ENCODE measurements at places on chromosomes 7 and 10.

- no peak for DNase-seq
Measured at GRCh38 chr7:4139656-4140625, 542.2 kb upstream of the FOXK1 start.

- DNase-seq, result no peak
Measured at GRCh38 chr10:89600041-89600440, 45.0 kb downstream of the PANK1 start.

GRCh38 chr10:94320285-94320914 lies 42.3 kb downstream of the NOC3L start:
- DNase-seq, result no peak

- DNase-seq, result no peak
Measured at GRCh38 chr7:326809-327232, 36.9 kb downstream of the FOXL3 start.

GRCh38 chr10:54402576-54402975 lies 398.5 kb downstream of the PCDH15 start:
- DNase-seq, result no peak

DNA sequence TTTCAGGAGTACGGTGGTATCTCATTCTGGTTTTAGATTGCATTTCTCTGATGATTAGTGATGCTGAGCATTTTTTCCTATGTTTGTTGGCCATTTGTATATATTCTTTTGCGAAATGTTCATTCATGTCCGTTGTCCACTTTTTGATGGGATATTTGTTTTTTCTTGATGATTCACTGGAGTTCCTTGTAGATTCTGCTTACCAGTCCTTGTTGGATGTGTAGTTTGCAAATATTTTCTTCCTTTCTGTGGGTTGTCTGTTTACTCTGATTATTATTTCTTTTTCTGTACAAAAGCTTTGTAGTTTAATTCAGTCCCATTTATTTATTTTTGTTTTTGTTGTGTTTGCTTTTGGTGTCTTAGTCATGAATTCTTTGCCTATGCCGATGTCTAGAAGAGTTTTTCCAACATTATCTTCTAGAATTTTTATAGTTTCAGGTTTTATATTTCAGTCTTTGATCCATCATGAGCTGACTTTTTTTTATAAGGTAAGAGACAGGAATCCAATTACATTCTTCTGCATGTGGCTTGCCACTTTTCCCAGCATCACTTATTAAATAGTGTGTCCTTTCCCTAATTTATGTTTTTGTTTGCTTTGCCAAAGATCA lies 320.5 kb downstream of the MAGI2 start:
- DNase-seq, result no peak

DNA sequence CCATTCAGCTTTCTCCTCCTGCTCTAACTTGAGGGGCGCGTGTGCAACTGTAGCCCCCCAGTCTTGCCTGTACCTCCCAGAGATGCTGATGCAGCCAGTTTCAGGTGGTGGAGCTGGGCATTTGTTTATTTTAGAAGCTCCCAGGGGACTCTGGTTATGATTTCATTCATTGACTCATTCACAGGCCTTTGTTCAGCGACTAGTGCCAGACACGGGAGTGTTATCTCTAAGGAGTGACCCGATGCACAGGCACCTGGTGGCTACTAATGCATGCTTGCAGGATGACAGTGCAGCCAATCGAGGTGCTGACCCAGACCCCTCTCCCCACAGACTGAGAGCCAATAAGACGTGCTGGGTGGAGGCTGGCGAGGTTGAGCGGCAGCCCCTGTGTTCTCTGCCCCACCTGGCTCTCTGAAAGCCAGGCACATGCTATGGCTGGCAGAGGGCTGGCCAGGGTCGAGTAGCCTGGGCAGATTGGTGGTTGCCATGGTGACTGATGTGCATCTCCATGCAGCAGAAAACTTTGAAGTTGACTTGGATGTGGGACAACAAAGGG lies 19.7 kb upstream of the SLC18A2 start:
- DNase-seq, result no peak

DNA sequence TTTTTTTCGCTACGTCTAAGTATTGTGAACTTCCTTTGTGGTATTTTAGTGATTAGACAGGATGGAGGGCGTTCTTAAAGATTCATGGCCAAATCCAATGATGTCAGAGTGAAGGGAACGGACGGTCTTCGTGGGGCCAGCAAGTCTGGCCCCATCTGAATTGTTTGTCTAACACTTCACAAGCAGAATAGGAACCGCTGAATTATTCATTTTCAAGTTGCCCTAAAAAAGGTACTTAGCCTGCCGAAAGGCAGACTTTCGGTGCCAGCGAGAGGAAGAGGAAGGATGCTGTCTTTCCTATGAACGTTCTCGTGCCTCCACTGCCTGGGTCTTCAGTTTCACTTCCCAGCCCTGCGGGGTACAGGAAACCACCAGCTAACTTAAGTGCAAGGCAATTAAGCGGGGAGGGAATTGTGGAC lies 145.7 kb upstream of the SH2B2 start:
- no peak for DNase-seq

DNA sequence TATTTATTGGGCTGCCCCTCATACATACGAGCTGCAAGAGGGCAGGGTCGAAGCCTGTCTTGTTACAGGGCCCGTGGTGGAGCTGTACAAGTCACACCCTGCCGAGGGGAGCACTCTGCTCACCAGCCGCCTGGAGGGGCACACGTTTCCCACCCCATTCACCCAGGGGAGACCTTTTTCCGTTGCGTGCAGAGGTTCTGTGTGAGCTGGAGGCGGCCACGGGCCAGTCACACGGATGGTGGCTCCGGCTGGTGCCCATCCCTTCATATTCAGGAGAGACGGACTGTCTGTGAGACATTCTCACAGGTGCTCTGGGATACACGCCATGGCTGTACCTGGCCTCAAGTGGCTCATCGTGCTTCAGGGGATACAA lies 47.9 kb upstream of the FAM20C start:
- DNase-seq, result no peak

DNA sequence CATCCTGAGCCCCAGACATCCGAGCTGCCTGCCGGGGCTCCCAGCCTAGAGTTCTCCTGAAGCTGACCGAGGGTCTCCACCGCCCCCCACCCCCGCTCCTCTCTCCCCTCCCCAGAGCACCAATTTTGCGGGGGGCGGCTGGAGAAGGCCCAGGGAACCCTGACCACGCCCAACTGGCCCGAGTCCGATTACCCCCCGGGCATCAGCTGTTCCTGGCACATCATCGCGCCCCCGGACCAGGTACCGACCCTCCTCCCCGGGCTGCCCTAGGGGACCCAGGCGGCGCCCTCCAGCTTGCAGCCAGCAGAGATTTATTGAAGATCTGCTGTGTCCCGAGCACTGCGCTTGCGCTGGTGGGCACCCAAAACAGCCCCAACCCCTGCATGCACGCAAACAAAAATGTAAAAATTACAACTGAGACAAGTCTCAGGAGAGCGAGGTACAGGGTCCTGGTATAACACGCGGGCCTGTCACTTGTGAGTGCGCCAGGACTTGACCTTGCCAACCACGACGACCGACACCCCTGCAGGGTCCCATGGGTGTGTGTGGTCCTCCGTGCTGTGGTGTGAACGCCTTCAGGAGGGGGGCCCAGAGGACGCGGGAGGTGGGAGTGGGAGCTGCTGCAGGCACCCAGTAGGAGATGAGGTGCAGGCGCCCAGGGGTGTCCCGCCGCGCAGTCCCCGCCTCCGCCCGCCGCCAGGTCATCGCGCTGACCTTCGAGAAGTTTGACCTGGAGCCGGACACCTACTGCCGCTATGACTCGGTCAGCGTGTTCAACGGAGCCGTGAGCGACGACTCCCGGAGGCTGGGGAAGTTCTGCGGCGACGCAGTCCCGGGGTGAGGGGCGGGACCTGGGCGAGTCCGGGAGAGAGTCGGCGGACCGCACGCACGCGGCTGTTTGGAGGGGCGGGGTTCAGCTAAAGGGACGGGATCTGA lies 3.1 kb downstream of the PCOLCE start:
- DNase-seq, result no peak

- DNase-seq, result no peak
Measured at GRCh38 chr7:21763818-21764217, 181.9 kb downstream of the CDCA7L start.

GRCh38 chr10:75100764-75101291 lies 10.6 kb upstream of the SAMD8 start:
- no peak for DNase-seq

DNA sequence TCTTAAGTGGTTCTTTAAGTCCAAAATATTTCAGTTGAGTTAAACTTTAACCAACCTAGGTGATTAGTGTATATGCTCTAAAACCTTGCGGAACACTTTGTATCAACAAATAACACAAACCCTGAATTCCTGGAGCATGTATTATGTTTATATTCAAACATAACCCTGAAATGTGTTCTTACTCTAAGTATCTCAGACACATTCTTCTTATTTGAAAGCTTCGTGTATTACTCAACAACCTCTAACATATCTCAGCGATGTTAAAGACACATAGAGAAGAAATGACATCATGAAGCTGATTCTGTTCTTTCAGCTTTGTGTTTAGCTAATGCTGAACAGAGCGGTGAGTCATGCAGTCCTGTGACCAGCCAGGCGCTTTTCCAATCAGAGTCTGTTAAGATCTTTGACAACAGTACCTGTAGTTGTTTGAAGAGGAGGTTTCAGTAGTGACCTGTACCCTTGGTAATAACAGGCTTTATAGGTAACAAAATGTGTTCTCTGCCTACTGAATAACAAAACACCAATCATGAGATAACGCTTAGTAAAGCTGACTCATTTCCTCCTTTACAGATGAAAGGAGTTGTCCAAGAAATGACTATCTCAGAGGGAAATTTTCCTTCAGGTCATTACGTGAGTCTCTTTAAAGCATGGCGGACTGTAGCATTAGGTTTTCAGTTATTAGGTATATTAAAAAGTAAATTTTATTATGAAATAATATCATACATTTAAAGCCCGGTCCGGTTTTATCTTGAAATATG lies 67.3 kb upstream of the KLF6 start:
- peak; percentile 84 for DNase-seq

GRCh38 chr10:31147210-31147608 lies 115.5 kb upstream of the ZNF438 start:
- no peak for DNase-seq

DNA sequence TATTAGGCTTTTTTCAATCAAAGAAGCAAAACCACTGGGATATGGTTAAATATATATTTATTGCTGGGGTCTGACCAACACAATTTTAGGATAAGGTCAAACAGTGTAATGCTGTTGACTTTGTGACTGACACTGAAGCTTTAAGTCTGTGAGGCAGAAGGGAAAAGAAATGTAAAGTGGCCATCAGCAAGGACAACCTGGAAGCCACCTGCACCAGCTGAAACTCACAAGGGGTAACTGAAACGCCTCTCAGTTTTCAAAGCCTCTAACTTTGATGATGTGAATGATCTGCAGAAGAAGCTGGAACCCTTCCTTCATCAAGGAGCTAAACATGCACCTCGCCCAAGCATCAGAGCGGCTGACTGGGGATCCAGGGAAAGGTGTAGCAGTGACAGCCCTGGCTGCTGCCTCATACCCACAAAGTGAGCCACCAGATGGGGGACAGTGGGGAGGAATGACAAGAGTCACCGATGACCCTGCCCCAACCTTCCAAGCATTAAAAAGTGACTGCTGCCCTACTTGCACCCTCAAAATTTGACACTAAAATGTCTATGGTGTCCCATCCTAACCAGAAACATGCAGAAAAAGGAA lies 284.9 kb upstream of the CNTNAP2 start:
- DNase-seq, result no peak

GRCh38 chr10:128050936-128051335 lies 75.3 kb downstream of the MKI67 start:
- no peak for DNase-seq

DNA sequence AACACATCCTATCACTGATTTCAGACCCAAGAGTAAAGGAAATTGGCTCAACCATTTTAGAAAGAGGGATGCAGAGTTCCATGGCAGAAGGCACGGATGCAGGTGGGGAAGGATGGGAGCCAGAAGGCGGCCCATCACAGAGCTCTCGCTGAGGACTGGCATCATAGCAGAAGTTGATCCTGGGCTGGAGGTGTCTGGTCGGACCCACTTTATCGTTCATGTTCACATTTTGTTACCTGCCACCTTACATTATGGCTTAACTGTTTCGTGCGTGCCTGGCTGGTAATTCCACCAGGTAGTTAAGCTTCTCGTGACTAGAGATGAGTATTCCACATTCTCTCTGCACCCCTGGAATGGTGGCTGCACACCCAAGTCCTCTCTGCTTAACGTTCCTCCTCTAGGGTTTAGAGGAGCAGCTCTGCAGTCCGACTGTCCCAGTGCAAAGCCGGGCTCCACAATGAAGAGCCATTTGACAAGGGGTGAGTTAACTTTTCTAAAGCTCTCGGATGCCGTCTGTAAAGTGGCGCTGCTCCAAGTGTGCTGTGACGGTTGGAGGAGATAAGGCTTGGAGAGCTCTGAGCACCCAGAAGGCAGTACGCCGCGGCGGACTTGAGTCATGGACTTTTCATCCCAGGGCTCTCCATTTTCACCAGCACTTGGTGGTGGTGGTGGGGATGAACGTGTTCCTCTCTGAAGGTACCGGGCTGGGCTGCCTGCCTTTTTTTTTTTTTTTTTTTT lies 157.1 kb upstream of the SHH start:
- no peak for DNase-seq

GRCh38 chr10:118167056-118167700 lies 120.4 kb upstream of the RAB11FIP2 start:
- no peak for DNase-seq

DNA sequence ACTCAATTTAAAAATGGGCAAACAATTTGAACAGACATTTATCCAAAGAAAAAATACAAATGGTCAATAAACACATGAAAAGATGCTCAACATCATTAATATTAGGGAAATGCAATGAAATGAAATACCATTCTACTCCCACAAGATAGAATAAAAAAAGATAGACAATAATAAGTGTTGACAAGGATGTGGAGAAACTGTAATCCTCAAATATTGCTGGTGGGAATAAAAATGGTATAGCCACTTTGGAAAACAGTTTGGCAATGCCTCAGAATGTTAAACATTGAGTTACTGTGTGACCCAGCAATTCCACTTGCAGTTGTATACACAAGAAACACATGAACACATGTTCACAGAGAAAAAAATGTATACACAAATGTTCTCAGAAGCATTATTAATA lies 197.6 kb downstream of the RELN start:
- no peak for DNase-seq

DNA sequence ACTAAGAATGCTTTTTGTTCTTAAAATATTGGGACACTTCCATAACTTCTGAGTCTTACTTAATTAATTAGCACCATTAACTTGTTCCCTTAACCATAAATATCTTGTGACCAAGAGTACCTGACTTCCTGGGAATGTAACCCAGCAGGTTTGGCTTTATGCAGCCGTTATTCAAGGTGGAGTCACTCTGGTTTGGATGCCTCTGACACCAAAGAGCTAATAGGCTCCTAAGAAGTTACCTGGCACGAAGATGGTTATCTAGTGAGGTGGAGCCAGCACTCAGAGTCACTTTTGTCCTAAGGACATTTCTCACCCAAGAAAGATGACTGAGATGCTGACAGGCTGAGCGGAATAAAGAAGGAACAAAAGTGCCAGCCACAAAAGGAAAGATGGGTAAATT lies 172.3 kb downstream of the C1GALT1 start:
- no peak for DNase-seq

- no peak for DNase-seq
Measured at GRCh38 chr7:142896151-142896550, 10.6 kb upstream of the TRPV6 start.

DNA sequence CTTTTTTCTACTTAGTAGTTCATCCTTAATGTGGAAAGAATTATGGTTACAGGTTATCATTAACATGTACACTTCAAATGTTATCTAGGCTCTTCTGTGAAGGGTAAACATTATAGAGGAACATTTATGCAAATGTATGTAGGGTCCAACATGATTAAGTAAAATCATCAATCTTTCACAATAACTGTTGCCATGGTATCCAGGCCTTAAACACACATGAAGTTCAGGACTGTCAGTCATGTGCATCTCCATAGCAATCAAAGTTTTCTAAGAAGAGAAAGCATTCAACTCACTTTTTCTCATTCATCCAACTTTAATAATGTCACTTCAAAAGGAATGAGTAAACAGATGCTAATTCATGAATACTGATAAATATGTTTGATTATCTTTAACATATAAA lies 83.6 kb downstream of the DNAJC1 start:
- DNase-seq, result no peak

Measured in AG09319 (cell line).